ENCODE measurements at places on chromosomes 16 and 17.

- H3K4me3 ChIP-seq: no peak overlapping the region
- H3K27me3 ChIP-seq: no peaks in the 10 kb centered on the region
- peaks cover 49% of the 10 kb centered on the region for H3K4me1 ChIP-seq
- H3K27ac ChIP-seq: no peak overlapping the region
These were observed 8.4 kb downstream of the DEXI start for GRCh38 chr16:10933865-10934264.

GRCh38 chr16:77273-77806 is 685 bp upstream of the MPG start:
- no peaks in the 10 kb centered on the region for H3K27me3 ChIP-seq
- H3K27ac ChIP-seq: peak overlapping the region; percentile 49
- H3K4me1 ChIP-seq: peaks cover 37% of the 10 kb centered on the region
- no peak for DNase-seq
- H3K4me3 ChIP-seq: peak overlapping the region; percentile 88

GRCh38 chr16:87924041-87924810 is 12.1 kb downstream of the CA5A start:
- no peak overlapping the region for H3K4me3 ChIP-seq
- H3K36me3 ChIP-seq: no peaks in the 10 kb centered on the region
- no peak for DNase-seq
- H3K4me1 ChIP-seq: peaks cover 6% of the 10 kb centered on the region

- H3K27ac ChIP-seq: no peak overlapping the region
- peaks cover 91% of the 10 kb centered on the region for H3K36me3 ChIP-seq
- no peak overlapping the region for H3K4me3 ChIP-seq
- no peaks in the 10 kb centered on the region for H3K27me3 ChIP-seq
- no peak for DNase-seq
These were observed 46.5 kb downstream of the CNOT1 start for GRCh38 chr16:58582971-58583765.

GRCh38 chr16:70396246-70396904 is 42.5 kb downstream of the ST3GAL2 start:
- H3K4me1 ChIP-seq: no peaks in the 10 kb centered on the region
- no peak overlapping the region for H3K27ac ChIP-seq
- no peak overlapping the region for H3K4me3 ChIP-seq
- H3K36me3 ChIP-seq: peaks cover 26% of the 10 kb centered on the region
- no peak for DNase-seq

DNA sequence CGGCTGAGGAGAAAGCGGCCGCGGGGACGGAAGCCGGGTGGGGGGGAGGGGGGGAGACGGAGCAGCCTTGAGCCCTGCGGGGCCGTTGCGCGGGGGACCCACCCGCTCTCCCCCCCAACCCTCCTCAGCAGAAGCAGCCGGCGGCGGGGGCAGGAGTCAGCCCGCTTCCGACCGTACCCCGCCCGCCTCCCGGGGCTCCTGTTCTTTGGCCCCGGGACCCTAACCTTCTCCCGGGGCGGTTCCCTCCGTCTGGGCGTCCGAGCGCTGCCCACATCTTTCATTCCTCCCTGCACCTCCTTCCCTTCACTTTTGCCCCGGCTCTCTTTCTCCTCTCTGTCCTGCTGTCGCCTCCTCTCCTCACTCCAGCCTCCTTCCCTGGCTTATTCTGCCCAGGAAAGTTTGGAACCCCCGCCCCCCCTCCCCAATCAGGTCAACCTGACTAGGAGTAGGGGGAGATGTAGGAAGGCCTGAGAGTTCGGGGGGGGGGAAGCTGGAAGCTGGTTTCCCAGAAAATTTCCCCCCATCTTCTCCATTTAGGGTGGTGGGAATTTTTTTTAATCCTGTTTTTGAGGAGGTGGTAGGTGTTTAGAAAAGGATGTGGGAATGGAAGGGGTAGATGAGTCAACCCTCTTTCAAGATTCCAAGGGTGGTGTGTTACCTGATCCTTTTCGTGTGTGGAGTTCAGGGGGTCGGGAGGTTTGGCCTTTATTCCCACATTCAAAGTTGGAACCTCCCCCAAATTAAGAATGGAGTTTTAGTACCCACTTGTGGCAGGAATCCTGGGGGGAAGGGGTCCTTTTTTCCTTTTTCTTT is 427 bp upstream of the NLK start:
- peaks cover 26% of the 10 kb centered on the region for H3K4me1 ChIP-seq
- peak overlapping the region; percentile 20 for H3K27ac ChIP-seq
- no peaks in the 10 kb centered on the region for H3K36me3 ChIP-seq
- peak overlapping the region; percentile 77 for H3K4me3 ChIP-seq
- H3K27me3 ChIP-seq: peaks cover 4% of the 10 kb centered on the region
